ENCODE measurements at places on chromosomes 16 and 17.

DNA sequence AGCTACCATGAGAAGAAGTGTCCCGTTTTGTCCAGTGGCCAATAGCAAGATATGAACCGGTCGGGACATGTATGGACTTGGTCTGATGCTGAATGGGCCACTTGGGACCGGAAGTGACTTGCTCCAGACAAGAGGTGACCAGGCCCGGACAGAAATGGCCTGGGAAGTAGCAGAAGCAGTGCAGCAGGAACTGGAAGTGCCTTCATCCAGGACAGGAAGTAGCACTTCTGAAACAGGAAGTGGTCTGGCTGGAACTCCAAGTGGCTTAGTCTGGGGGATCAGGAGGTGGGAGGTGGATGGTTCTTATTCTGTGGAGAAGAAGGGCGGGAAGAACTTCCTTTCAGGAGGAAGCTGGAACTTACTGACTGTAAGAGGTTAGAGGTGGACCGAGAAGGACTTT lies 5.3 kb downstream of the EFNB3 start:
- DNase-seq, result no peak

- no peak for DNase-seq
These were observed 17.4 kb upstream of the ZNF469 start for GRCh38 chr16:88365244-88365865.

DNA sequence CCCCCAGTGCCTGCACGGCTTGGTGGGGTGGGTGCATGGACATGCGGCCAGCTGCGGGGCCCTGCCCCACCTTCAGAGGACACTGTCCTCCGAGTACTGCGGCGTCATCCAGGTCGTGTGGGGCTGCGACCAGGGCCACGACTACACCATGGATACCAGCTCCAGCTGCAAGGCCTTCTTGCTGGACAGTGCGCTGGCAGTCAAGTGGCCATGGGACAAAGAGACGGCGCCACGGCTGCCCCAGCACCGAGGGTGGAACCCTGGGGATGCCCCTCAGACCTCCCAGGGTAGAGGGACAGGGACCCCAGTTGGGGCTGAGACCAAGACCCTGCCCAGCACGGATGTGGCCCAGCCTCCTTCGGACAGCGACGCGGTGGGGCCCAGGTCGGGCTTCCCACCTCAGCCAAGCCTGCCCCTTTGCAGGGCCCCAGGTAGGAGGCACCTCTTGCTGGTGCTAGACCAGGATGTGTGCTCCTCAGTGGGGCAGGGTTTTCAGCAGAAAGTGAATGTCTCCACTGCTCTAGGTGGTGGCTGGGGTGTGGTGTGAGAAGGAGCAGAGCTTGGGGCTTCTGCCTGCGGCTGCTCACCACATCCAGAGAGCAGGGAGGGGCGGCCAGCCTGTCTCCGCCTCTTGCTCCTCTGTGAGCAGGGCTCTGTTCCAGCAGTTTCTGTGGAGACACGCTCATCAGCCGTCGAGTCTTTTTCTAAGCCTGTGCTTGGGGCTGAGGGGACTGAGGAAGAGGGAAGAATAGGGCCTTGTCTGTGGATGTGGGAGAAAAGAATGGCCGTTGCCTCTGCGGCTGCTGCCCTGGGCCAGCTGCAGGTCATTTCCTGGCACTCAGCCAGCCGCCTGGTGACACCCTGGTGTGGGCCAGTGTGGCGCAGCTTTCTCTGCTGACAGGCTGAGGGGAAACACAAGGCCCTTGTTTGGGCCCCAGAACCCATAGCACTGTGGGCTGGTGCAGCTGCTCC lies 2.2 kb downstream of the ZNF276 start:
- peak; percentile 78 for DNase-seq

DNA sequence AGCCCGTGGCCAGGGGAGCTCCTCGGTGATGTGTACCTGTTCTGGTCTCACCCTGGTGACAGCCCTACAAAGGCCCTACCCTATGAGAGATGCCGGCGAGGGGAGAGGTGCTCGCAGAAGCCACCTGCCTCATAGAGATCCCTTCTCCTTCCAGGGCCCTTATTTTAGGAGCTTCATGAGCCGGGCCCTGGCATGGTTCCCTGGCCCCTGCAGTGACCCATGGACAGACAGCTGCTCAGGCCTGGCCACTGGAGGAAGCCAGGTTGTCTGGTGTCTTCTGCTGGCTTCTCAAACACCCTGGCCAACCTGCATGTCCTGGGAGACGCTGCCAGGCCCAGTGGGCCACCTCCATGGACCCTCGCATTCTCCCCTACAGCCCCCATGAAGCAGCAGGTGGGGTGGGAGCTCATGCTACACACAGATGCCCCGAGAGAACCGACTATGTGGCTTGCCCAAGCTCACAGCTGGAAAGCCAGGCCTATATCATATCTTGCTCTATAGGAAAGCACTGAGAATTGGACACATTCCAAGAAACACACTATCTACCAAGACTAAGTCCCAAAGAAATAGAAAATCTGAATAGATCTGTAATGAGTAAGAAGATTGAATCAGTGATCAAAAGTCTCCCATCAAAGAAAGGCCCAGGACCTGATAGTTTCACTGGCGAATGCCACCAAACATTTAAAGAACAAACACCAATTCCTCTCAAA lies 7.2 kb upstream of the AATK start:
- no peak for DNase-seq

GRCh38 chr17:77282524-77283515 lies 142.1 kb downstream of the SEC14L1 start:
- DNase-seq, result no peak

DNA sequence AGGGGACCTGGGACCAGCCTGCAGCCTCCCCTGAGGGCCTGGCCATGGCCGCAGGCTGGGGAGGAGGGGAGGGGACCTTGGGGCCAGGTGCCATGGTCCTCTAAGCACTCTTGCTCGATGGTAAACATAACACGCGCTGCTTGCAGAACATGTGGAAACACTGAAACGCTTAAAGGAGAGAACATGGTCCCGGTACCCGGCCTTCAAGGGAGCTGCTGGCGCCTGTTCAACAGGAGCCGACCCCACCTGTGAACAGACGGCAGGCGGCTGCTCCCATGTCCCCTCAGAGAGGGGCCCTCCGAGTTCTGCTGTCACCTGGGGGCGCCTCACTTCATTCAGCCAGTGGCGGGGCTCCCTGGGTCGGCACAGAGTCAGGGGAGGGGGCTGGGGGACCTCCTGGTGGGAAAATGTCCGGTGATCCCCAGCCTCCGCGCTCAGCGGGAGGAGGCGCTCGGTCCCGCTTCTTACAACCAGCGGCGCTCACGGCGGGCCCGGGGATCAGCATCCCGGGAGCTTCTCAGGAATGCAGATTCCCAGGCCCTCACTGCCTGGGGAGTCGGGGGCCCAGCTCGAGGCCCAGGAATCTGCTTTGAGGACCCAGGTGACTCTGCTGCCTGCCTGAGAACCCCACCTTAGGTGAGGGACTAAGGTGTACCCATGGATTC lies 854 bp upstream of the SSTR5 start:
- no peak for DNase-seq

DNA sequence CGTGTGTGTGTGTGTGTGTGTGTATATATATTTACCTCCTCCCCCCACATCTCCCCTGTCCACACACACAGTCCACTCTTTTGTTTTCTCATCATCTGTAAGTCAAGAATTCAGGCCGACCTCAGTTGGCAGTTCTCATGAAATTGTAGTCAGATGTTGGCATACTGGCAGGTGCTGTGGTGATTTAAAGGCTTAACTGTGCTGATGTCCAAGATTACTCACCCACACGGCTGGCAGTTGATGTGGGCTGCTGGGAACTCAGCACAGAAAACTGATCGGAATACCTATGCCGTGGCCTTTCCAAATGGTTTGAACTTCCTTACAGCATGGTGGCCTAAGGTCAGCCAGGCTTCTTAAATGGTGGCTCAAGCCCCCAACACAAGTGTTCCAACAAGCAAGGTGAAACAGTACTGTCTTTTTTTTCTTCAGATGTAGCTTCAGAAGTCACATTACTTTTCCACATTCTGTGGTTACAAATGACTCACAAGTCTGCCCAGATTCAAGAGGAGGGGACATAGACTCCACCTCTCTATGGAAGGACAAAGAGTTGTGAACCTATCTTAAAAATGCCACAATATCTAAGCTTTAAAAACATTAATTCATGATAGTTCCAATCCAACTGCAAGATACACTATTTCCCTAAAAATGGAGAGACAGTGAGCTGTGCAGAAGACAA lies 198.5 kb upstream of the HS3ST4 start:
- DNase-seq, result no peak

DNA sequence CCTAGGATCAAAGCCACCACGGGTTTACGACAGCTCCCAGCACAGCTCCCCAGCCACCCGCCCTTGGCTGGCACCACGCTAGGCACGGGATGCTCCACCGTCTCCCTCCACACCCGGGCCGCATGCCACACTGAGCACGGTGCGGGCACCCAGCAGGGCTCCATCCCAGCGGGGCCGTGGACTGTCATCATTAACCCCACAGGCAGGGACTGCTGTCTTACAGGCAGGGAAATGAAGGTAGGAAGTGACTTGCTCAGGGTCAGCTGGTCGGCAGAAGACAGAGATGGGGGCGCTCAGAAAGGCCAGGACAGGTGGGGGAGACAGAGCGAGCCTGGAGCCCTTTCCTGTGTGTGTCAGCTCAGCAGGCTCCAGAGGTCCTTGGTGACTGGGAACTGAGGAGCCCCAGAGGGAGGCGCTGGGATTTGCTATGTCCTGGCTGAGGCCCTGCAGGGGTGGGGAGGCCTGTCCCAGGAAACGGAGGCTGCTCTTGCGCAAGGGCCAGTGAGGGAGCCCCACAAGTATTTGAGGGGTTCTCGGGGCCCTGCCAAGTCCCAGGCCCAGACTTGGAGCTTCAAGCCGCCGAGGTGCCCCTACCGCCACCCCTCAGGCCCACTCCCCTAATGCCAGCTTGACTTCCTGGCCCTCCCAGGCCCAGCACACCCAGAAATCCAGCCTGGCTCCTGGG lies 3.2 kb downstream of the UBALD1 start:
- no peak for DNase-seq

DNA sequence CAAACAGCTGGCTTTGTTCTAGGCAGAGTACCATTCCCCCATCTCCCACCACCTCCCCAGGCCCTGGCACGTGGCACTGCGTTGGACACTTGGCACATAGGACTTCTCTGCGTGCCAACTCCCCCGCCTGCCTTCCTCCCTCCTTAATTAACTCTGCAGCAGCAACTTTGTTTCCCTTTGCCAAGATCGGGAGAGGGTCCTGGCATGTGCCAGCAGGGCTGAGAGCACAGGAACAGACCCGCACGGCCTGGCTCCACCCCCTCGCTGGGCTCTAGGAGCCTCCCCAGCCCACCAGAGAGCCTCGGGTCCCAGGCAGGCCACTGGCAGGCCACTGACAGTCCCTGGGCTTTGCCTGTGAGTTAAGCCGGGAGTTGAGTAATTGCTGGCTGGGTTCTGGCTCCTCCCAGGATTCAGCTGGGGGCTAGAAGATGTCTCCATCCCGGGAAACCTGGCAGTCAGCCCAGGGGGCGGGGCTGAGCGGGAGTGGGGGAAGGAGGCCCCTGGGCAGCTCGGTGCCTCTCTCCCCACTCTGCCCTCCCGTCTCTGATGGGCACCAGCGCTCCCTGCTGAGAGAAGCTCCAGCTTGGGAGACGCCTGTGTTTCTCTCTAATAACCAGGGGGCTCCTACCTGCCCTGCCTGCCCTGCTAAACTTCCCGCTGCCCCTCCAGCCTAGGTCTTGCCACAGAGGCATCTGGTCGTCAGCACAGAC lies 224.0 kb upstream of the TNRC6C start:
- DNase-seq, result no peak

- DNase-seq, result peak; percentile 46
These were observed 12.7 kb downstream of the SLC5A11 start for GRCh38 chr16:24858219-24859041.

- DNase-seq, result no peak
These were observed 5.0 kb downstream of the CARHSP1 start for GRCh38 chr16:8863594-8864424.

DNA sequence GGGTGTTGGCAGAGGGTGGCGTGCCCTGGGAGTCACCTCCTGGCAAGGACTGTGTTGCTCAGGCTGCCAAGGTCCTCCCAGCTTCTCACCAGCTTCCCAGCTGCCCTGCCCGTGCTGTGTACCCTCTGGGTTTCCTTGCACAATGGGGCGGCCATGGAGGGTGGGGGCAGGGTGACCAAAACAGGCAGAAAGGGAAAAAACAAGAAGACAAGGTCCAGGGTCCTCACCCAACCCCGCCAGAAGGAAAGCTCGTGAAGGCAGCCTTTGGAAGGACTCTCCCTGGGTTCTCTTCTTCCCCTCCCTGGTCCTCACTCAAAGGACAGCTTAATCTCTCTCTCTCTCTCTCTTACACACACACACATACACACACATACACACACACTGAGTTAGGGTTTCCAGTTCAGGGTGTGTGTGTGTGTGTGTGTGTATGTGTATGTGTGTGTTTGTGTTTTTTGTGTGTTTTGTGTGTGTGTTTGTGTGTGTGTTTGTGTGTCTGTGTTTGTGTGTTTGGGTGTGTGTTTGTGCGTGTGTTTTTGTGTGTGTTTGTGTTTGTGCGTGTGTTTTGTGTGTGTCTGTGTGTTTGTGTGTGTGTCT lies 2.0 kb downstream of the SLC13A5 start:
- DNase-seq, result no peak

DNA sequence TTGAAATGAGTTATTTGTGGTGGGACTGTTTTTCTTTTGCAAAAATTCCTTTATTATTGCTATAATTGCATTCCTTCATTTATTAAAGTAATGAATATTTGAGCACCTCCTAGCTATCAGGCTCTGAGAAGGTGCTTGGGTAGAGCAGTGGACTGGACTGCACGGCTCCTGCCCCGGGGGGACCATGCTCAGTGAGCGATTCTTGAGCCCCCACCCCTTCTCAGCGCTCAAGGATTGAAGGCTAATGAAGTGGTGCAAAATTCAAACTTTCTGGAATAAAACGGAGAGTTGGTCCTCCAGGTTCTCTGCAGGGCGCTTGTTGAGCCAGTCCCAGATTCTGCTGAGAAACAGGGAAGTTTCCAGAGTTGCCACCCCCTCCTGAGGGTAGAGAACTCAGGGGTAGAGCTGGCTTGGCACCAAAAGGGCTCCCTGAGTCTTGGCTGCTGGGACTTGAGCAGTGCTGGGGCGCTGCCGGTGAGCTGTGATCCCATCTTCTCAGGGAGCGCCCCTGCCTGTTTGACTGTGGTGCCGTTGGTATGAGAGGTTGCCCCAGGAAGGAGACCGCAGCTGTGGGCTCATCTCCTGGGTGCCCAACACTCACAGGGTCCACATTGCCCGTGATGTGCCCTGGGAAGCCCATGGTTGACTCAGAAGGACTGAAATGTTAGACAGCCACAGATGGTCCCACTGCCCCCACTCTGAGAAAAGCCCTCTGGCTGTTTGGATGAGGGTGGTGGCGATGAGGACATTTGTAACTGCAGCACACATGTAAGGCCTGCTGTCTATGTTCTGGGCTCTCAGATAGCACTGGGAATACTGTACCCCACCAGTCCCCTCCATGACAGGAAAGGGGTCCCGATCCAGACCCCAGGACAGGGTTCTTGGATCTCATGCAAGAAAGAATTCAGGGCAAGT lies 20.0 kb downstream of the KSR1 start:
- DNase-seq, result no peak
